LoVo (cell line): ENCODE measurements at places on chromosomes 12 and 14.

- DNase-seq, result no peak
Observed at GRCh38 chr12:95339086-95339788, 121.6 kb downstream of the VEZT start.

- DNase-seq, result no peak
Observed at GRCh38 chr12:77406219-77406905, 341.0 kb upstream of the E2F7 start.

DNA sequence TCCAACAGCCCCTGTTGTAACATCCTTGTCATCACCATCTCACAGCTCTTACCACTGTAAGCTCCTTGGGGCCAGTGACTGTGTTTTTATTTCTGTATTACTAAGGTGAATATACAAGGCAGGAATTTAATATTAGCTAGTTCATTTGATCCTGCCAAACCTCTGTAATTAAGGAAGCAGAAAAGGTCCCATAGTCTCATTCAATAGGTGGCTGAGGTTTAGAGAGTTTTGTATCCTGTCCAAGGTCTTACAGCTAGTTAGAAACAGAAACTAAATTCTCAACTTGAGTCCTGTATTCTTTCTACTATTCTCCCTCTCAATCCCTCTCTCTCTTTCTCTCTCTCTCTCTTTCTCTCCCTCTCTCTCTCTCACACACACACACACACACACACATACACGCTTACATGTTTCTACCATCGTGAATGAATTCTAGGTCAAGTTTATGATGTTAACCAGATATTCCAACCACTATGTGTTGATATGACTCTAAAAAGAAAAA, 543 bp upstream of the GLIPR1 start:
- no peak for DNase-seq

GRCh38 chr12:101804409-101804808, 26.4 kb downstream of the GNPTAB start:
- no peak for DNase-seq
